Memory B cell (primary cell): ENCODE measurements at places on chromosomes 11 and 22.

- peak; percentile 44 for DNase-seq
Measured at GRCh38 chr22:35749808-35750207, 32.1 kb downstream of the APOL5 start.

GRCh38 chr22:29190051-29190450, 15.6 kb upstream of the EMID1 start:
- DNase-seq = no peak

DNA sequence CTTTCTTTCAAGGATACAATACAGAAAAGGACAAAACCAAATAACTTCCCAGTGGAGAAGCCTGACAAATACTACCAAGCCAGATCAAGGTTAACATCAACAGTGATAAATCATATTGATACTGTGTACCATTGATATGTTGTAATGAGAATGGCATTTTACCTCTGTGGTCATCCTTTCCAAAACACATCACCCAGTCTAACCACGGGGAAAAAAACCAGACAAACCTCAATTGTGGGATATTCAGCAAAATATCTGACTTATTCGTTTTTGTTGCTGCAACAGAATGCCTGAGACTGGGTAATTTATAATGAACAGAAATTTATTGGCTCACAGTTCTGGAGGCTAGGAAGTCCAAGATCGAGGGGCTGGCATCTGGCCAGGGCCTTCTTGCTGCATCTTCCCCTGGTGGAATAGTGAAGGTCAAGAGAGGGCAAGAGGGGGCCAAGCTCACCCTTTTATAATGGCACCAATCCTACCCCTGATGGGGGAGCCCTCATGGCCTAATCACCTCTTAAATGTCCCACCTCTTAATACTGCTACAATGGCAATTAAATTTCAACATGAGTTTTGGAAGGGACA, 66.1 kb downstream of the FAM76B start:
- no peak for DNase-seq

DNA sequence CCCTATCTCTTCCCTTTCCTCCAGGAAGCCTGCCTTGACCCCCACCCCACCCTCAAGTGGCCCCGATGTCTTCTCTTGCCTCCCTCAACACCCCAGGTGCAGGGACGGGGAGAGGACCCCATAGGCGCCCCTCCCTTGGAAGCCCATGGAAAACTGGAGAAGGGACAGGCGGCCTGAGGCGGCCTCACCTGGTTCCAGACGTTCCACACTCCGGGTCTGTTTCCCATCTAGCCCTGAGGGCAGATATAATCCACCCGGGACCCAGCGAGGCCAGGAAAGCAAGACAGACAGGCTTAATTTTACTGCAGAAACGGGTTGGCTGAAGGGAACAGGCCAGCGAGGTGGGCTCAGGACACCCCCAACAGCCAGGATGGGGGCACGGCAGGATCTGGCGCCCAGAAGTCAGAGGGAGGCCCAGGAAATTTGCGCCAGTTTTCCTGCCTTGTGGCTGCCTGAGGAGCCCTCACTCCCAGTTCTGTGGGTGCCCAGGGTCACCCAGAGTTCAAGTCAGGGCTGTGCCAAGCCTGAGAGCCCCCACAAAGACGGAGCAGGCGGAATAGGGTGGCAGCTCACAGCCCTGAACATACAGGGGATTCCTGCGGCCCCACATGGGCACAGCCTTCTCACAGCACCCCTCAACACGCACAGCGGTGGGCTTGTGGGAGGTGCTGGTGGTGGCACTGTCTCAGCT, 3.0 kb upstream of the SIGIRR start:
- no peak for DNase-seq

DNA sequence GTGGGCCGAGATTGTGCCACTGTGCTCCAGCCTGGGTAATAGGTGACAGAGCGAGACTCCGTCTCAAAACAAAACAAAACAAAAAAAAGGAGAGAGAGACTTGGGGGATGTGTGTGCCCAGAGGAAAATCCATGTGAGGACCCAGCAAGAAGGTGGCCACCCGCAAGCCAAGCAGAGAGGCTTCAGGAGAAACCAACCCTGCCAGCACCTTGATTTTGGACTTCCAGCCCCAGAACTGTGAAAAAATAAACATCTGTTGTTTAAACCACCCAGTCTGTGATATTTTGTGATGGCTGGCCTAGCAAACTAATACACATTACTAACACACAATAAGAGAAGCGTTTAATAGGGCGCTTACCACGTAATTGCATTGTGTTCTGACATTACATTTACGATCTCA, 21.2 kb downstream of the TXN2 start:
- DNase-seq = no peak

- DNase-seq = no peak
Measured at GRCh38 chr11:77044356-77044755, 10.2 kb downstream of the B3GNT6 start.

GRCh38 chr11:31558001-31558400, 48.4 kb downstream of the ELP4 start:
- no peak for DNase-seq

- DNase-seq = no peak
Measured at GRCh38 chr22:28958611-28959010, 75.2 kb downstream of the ZNRF3 start.

DNA sequence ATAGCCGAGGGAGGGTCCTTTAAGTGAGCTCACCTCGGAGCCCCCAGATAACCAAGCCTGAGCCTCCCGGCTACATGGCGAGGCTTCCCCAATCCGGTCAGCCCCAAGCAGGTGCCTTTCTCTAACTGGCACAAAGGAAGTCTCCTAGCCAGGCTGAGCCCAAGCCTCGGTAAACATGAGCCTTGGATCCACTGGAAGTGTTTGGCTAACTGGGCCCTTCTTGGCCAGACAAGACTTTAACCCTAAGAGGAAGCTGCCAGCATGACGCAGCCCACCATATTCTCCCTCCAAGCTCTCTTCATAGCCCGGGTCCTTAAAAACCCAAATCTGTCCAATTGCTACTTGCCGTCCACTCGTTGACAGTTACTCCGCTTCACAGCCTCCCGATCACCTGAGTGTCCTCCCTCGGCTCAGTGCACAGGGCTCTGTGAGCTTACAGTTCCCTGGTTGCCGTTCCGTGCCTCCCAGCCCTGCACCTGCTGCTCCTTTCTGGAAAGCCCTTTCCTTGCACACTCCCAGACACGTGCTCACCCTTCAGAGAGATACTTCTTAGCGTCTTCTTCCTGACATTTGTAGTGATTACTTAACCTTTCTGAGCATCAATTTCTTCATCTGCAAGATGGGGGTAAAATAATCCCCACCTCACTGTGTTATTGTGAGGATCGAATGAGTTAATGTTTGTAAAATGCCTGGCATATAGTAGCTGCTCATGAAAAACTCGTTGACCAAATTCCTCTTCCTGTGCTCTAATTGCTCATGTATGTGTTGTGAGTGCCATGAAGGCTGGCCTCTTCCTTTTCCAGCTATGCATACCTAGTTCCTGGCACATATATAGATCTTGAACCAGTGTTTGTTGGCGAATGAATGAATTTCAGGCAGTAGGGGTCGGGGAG, 25.6 kb downstream of the TXN2 start:
- no peak for DNase-seq
